NCI-H345 (cell line): ENCODE measurements at places on chromosomes 13 and 19.

- no peak for DNase-seq
Observed at GRCh38 chr13:113061271-113061625, 44.3 kb upstream of the F7 start.

GRCh38 chr13:66716538-66716937 is 513.6 kb downstream of the PCDH9 start:
- no peak for DNase-seq

- no peak for DNase-seq
Observed at GRCh38 chr13:33381906-33382305, 96.4 kb upstream of the STARD13 start.

DNA sequence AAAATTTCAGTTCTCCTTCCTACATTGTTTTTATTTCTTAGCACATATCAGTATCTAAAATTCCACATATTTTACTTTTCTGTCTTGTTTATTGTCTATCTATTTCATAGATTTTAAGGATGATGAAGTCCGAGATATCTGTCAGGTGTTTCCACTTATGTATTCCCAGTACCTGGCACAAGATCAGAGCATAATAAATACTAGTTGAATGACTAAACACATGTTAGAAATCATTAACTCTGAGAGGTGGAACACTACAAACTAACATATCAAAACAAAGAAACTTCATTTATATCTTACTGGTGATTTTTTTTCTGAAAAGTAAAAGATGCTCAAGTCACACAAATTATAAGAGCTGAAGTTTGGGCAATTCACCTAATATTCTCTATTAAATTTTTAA is 1208.3 kb downstream of the PCDH9 start:
- no peak for DNase-seq

DNA sequence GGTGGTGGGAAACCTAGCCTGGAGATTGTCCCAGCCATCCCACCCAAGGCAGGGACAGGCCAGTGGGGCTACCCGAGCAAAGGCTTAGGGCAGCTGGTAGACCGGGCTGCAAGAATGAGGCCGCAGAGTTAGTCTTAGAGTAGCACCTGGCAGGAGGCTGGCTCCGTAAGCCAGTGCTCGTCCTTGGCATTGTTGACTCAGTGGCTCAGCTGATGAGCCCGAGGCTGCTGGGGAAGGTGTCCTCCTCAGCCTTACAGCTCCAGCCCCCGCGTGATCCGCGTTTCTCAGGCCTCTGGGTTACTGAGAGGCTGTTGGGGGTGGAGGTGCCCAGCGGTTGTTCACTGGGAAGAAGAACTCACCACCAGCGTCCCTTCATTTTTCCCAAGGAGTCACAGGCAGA is 24.7 kb downstream of the PPP1R37 start:
- peak; percentile 40 for DNase-seq

GRCh38 chr13:92827503-92827902 is 399.1 kb upstream of the GPC6 start:
- peak; percentile 12 for DNase-seq

GRCh38 chr13:97004096-97004876 is 10.0 kb upstream of the OXGR1 start:
- DNase-seq: no peak

DNA sequence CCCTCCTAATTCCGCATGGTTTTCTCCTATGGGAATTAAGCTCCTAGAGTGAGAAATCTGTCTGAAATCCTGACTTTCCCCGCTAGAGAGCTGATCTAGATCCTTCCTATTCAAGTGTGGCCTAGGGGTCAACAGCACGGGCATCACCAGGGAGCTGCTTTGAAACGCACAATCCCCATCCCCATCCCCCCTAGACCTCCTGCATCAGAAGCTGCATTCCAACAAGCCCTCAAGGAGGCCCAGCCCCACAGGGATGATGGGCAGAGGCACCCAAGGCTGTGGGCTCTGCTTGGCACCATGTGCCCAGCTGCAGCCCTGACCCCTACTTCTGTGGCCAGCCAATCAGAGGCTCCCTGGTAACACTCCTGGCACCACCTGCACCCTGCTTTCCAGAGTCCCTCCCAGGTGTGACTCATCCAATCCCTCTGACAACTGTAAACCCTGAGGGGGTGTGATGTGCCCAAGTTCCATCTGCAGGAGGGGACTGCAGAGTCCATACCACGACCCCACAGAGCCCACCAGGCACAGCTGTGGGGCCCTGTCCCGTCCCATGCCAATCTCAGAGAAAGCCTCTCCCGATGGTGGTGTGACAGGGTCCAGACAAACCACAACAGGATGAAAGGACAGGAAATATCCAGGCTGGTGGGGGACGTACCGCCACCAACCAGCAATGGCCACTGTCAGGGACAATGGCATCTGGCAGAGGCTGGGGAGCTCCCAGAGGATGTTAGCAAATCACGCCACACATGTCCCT is 19.8 kb upstream of the SLC35E1 start:
- DNase-seq: no peak

GRCh38 chr13:105991622-105992277 is 543.7 kb downstream of the EFNB2 start:
- DNase-seq: no peak

GRCh38 chr13:102555914-102556553 is 40.8 kb upstream of the TPP2 start:
- peak; percentile 68 for DNase-seq

DNA sequence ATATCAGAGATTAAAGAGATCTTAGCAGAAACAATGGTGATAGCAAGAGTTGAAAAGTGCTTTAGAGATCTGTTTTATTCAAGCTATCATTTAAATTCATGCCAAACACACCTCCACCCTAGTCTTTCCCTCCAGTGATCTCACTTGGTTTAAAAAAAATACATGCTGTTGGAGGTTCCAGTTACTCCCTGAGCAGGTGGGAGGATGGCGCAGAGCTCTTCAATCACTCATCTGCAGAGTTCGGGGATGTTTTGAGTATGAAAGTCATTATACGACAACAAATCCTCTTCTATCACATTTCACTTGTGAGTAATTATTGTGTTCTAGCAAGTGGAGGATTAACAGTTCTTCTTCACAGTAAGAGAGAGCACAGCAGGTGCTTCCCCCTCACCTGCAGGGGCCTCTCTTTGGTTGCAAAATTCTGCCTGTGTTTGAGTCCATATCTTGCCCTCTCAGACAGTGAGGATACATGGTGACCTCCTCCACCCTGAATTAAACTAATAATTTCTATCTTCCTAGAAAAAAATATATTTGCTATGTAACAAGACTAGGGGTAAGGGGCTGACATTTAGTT is 376.7 kb downstream of the LIG4 start:
- peak; percentile 91 for DNase-seq

GRCh38 chr13:109836629-109837607 is 50.5 kb upstream of the IRS2 start:
- DNase-seq: no peak

DNA sequence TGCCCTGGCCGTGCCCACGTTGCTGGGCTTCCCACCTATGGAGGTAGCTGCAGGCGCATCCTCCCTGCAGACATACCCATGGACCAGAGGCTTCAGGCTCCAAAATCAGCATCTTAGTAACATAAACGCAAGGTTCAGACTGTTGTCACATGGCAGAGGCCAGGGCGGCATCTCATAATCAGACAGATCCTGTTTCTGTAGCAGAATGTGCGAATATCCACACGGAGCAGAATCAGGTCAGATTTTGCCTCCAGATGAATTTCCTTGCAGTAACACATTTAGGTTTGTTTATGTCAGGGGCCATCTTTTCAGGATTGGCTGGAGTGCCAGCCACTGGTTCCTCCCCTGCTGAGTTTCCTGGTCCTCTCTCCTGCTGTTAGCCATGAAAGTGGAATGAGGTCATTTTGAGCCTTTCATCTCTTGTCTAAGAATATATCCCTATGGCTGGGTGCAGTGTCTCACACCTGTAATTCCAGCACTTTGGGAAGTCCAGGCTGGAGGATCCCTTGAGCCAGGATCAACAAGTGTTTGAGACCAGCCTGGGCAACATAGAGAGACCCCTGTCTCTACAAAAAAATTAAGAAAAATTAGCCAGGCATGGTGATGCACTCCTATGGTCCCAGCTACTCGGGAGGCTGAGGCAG is 20.5 kb downstream of the SMARCA4 start:
- no peak for DNase-seq

DNA sequence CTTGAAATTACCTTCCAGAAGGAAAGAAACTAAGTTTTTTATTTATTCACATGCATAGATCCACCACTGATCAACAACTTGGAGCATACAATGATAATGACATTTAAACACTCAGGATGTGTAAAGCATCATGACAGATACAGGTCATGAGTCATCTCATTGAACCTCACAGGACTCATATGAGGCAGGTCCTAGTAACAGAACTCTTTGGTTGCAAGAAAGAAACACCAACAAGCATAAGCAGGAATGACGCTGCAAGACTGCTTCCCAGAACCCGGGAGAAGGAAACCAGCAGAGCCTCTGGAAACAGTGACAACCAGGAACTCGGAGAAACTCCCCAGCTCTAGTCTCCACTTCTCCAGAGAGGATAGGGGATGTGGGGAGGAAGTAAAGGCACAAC is 60.8 kb upstream of the IPO5 start:
- no peak for DNase-seq

GRCh38 chr13:98540476-98540875 is 36.4 kb downstream of the STK24 start:
- DNase-seq: no peak

DNA sequence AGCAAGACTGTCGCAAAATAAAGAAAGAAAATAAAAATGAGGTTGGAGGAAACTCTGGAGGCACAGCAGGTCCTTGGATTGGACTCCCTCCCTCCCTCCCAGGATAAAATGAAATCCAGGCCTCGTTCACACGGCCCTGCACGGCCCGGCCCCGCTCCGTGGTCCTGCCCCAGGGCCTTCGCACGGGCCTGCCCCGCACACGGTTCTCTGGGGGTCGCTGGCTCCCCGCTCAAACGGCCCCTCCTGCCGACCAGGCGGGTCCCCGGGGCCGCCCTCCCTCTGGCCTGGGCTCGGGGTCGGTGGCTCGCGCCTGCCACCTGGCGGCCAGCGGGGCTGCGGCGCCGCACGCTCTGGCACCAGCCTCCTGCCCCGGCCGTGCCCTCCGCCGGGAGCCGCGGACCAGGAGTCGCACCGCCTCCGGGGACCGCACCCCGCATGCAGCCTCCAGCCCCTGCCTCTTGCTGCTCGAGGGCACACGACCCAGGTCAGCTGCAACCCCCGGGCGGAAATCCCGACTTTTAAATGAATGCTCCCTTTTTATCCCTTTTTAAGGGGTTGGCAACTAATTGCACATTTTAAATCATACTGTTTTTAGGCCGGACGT is 1.5 kb upstream of the WDR18 start:
- DNase-seq: peak; percentile 63

GRCh38 chr13:44853641-44854040 is 135.6 kb downstream of the NUFIP1 start:
- DNase-seq: peak; percentile 27

GRCh38 chr19:6223461-6224307 is 56.1 kb downstream of the MLLT1 start:
- DNase-seq: no peak

DNA sequence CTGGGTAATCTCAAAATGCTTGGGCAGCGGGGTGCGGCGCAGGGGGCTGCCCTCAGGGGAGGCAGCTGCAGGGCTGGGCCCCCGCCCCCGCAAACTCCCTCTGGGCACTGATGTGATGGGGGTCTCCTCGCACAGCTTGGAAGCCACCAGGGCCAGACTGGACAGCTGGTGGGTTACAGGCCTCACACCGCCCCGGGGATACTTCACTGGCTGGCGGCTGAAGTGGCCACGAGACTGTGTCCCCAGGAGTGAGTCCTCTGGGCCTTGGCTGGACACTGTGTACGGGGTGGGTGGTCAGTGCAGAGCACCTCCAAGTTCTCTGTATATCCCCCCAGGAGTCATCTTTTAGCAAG is 2.0 kb upstream of the LPAR2 start:
- DNase-seq: no peak

GRCh38 chr13:27523346-27524073 is 73.1 kb upstream of the MTIF3 start:
- DNase-seq: no peak

DNA sequence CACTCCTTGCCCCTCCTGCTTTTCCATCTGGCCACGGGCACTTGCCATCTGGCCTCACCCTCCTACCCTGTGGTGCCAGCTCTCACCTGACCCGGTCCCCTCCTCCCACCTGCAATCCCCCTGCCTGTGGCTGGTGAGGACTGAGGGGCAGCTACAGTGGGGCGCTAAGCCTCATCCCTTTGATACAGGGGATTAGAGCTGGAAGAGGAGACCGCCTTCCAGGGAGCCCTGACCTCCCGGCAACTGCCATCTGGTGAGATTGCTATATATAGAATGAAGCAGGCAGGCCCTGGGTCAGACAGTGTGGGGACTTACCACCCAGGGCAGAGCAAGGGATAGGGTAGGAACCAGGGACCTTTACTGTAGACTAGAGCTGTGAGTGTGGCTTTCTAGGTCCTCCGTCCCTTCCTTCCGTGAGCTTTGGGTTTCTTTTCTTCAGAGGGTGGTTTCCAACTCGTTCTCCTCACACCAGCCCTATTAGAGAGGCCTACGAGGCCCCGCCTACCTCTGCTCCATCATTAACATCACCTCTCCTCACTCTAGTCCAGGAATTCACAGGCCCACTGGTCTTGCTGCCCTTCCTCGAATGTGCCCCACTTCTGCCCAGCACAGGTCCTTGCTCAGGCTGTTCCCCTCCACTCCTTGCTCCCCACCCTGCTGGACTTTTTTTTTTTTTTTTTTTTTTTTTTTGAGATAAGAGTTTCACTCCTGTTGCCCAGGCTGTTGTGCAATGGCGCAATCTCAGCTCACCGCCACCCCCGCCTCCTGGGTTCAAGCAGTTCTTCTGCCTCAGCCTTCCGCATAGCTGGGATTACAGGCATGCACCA is 7.7 kb downstream of the KASH5 start:
- no peak for DNase-seq

DNA sequence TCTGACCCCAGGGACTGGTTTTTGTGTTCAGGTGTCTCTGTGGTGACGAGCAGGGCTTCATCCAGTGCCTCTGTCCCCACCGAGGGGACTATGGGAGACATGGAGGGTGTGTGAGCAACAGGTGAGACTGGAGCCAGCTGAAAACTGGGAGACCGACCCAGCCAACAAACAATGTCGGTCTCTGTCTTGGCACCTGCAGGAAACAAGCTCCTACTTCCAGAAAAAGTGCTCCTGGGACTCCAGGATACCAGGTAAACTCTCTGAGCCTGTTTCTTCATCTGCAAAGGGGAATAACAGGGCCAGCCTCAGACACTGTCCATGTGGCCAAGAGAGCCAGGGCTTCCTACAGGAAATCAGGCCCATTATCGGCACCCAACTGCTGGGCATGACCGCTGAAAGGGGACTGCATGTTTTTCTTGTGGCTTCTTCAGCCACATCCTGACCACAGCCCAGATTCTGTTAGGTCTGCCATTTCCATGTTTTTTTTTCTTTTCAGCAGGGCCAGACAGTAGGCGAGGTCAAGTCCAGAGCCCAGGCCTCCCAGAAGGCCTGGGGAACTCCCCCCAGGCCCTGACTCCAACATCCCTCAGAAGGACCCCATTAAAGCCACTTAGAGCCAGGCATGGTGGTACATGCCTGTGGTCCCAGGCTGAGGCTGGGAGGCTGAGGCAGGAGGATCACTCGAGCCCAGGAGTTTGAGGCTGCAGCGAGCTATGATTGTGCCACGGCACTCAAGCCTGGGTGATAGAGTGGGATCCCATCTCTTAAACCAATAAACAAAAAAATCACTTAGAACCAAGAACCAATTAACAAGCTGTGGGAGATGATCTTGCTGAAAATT is 836 bp upstream of the BST2 start:
- no peak for DNase-seq
